Neural progenitor cell (in vitro differentiated cells): ENCODE measurements at places on chromosomes 4 and X.

DNA sequence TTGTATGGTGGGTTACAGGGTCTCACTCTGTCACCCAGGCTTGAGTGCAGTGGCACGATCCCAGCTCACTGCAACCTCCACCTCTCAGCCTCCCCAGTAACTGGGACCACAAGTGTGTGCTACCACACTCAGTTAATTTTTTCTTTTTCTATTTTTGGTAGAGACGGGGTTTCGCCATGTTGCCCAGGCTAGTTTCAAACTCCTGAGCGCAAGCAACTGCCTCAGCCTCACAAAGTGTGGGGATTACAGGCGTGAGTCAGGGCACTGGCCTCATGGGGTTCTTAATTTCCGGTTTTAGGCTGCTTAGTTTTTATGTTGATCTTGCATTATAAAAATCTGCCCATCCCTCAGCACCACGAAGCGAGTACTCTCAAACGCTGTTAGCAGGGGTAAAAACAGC is 6.7 kb downstream of the BCAP31 start:
- no peak for DNase-seq

DNA sequence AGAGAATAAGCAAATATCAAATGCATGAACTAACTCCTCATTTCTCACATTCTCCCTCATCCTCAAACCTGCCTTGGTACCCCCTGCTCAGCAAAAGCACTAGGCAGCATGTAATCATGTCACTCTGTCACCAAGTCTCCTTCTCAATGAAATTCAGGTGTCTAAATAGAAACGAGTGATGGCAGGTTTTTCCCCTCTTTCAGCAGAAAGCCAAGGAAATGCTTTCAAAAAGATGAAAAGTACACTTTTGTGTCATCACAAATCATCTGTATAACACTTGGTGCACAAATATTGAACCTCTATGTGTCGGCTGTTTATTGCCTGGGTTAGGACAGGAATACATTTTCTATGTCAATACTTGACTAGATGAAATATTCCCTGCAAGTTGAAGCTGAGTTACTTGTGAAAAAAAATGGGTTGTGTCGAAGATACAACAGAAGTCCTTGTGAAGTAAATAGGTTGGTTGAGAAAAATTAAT is 285.1 kb upstream of the MAGEB18 start:
- no peak for DNase-seq

GRCh38 chr4:84673475-84674240 is 90.7 kb downstream of the CDS1 start:
- DNase-seq = no peak

- no peak for DNase-seq
Measured at GRCh38 chr4:109412776-109413175, 20.8 kb upstream of the SEC24B start.

DNA sequence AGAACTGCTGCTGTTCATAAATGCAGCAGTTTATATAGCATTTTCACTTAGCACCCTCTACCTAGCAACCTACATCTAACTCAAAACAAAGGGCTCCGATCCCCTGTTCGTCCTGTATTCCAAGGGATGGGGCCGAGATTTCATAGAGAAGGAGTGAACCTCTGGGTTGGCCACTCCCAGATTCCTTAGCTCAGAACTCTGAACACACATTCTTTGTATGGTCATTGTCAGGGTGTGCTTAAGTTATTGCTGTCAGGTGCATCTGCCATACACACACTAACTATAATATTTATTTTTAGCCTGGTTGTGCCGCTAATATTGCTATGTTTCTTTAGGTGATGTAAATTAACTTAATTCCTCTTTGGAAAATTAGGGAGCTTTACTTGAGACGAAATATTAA is 47.7 kb upstream of the AADAT start:
- no peak for DNase-seq

DNA sequence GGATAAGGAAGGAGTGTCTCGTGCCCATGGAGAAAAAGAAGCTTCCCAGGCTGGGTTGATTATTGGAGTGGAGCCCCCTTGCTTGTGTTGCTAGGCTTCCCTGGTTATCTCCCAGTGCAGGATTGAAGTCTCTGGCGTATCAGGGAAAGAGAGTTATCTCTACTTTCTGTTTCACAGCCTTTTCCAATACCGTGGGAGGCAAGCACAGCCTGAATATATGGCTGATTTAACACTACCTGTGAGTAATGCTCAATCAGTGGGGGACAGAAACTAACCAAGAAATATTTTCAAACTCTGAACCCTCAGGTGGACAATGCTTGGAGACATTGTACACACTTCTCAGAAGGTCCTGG is 65.2 kb downstream of the SERPINA7 start:
- no peak for DNase-seq

DNA sequence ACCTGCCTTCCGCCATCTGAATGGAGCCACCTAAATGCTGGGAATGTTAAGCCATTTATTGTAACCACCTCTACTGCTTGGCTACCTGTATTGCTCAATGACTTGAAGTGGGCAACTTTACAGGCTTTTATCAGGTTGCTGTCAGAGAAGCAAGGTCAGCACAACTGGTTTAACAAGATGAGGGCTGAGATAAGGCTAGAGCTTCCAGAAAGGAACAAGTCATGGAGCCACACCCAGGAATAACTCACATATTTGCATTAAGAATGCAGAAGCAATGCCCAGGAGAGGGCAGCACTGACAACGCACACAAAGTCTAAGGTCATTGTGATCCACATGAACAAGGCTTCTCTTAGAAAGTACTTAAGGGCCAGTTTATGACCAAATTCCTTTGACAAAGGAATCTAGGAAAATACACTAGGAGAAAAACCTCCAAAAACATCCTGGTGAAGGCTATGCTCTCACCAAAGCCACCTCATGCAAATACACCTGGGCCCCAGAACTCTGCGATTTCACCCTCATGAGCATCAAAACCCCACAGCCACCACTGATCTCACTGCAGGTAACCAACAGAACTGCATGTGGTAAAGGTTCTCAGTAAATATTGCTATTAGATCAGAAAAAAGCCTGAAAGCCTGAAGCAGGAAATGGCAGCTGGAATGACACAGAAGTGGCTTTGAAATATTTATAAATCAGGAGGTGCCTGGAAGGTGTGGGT is 15.0 kb upstream of the STS start:
- peak; percentile 42 for DNase-seq
